ENCODE measurements at places on chromosomes 4 and X.
A peak's percentile ranks its signal among the peaks of the same experiment; 100 is the strongest.

GRCh38 chr4:52982255-52982945 is 120.3 kb downstream of the RASL11B start:
- DNase-seq, result peak; percentile 18

- no peak for DNase-seq
Observed at GRCh38 chr4:176123710-176124407, 58.2 kb downstream of the WDR17 start.

GRCh38 chr4:145566768-145567167 is 52.4 kb upstream of the MMAA start:
- DNase-seq, result no peak

DNA sequence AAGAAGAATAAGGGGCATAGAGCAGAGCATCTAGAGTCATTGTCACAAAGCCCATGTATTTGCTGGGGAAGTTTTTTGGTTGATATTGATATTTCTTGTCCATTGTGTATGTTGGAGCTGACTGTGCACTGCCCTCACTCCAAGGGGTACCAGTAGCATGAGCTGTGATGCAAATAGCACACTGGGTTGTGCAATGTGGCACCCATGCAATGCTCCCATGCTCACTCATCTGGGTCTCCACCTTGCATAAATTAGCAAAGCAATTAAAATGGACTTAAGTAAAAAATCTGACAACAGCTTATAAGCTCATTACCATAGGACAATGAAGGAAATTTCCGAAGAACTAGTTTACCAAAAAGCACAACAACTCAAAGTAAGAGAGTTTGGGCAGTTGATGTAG is 87.9 kb downstream of the NHS start:
- DNase-seq, result peak; percentile 16

DNA sequence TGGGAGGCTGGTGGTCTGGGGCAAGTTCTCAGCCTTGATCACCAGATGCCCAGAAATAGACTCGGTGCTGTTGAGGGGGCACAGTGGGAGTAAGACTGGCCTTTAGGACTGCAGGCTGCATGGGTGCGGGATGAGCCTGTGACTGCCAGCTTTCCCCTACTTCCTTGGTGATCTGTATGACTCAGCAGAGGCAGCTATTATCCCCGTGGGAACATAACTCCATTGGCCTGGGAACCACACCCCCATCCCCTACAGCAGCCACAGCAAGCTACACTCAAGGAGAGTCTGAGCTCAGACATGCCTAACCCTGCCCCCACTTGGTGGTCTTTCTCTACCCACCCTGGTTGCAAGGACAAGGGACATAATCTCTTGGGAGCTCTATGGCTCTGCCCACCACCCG is 20.6 kb downstream of the CLIC2 start:
- no peak for DNase-seq

DNA sequence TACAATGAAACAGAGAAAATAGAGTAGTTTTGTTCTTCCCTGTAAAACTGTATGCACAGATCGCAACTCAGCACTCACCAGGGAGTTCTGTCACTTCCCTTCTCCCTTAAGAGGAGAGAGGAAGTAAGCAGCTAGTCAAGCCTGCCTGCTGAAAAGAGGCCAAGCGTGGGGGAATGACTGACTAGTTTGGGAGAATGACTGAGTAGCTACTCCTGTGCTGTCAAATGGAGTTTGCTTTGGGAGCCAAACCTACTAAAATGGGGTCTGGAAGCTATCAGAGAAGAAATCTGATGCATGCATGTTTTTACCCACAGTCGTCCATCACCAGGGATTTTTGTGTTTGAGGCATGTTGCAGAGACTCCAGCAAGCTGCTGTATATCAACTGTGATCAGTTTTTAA is 54.6 kb upstream of the LHFPL1 start:
- DNase-seq, result no peak

GRCh38 chr4:155877971-155878370 is 11.9 kb upstream of the ASIC5 start:
- DNase-seq, result no peak

DNA sequence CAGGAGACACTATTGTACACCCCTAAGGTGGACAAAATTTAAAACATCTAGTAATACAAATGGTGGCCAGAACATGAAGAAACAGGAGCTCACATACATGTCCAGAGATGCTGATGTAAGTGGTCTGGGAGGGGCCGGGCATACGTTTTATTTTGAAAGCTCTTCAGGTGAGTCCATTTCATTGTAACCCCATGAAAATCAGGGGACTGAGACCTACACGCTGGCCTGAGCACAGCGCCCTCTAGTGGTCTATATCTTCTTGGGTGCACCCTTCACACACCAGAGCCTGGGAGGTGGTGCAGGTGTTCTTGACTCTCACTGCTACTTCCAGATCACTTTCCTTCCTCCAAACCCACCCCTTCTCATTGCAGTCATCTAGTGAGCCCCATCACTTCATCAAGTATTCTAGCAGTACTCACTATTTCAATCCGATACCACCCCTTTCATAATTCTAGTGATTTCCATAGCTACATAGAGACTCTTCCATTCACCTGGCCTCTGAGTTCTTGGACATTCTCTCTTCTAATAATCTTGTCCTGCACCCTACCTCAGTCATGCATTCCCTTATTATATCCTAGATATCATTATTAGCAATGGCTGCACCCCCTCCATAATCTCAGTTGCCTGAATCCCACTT is 4.3 kb upstream of the TLR6 start:
- no peak for DNase-seq

GRCh38 chr4:178632415-178632814 is 1190.2 kb upstream of the AGA start:
- DNase-seq, result no peak

DNA sequence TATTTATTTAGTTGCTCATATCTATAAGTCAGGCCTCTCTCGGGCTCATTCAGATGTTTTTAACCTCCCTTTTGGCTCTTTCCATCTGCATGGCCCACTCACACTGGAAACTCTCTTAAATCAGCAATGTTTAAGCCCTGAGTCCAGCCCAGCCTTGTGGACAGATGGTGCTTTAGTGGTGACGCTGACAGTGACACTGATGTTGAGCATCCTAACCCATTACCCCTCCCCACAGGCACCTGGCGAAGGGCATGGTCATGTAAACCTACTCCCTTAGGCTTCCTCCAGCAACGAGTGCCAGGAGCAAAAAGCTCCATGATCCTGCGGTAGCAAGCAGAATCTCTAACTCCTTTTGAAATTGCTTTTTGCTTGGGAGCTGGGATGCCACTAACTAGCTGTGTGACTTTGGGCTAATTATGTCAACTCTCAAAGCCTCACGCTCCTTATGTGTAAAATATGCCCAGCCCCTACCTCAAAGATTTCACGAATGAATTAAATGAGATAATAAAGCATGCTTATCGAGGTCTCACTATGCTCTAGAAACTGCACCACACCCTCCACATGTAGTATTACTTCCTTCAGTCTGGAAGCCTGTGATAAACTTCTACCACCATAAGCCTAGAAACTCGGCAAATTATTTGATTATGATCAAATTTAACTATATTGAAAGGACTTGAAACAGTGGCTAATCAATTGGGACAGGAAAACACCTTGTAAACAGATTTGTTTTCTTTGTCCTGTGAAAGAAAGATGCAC is 569.4 kb downstream of the BCOR start:
- no peak for DNase-seq

GRCh38 chrX:31139961-31140360 is 68.1 kb upstream of the FTHL17 start:
- no peak for DNase-seq

DNA sequence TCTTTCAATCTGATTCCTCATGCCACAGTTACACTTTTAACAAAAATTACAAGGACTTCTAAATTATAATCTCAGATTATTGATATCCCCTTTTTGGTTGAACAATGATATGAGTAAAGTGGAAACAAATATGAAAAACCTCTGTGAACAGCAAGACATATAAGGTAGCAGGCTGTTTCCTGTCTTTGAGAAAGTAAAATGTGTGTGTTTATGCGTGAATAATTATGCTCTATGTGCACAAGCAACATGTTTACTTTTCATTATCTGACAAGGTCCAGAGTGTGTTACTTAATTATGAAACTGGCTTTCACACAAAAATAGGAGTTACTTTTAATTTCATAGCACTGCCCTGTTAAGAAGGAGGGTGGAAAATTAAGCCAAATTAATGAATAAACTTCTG is 43.1 kb downstream of the DDIT4L start:
- no peak for DNase-seq

DNA sequence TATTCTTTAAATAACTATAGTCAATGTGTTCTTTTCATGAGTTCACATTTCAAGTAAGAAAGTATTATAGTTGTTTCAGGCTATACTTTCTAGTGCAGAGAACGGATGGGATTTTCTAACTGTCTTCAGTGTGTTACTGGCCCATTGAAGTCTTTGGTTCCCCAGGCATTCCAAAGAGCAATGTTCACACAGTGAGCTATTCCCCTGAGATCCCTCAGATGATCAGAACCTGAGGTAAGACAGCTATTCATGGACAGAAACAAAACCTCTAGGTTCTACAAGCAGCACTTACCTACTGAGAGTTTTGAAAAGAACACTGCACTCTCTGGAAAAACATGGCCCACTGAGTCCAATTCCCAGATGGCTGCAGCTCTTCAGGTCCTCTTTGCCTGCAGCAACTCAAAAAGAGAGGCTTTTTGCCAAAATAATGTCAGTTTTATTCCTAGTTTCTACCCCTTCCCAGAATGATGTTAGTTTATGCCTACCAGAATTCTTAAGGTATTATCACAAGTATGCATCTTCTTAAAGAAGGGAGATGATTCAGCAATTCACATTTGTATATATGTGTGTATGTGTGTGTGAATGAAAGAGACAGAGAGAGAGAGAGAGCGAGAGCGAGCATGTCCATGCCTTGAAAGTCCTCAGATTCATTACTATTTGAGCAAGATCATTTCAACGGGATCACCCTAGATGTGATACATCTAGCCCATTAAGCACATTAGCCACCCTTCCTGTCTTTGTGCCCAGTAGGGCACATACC is 146.1 kb downstream of the PDHA2 start:
- no peak for DNase-seq
